Activated T-helper 2 cell treated with anti-CD3 and anti-CD28 coated beads, Interferon-gamma antibody, Interleukin-2, Interleukin-4, amounts not matched to agents 10 μg/mL and 5 μg/mL and 100 μg/mL, durations not matched to agents 14 hours and 24 hours and 36 hours (primary cell): ENCODE measurements at places on chromosomes 11 and 22.

DNA sequence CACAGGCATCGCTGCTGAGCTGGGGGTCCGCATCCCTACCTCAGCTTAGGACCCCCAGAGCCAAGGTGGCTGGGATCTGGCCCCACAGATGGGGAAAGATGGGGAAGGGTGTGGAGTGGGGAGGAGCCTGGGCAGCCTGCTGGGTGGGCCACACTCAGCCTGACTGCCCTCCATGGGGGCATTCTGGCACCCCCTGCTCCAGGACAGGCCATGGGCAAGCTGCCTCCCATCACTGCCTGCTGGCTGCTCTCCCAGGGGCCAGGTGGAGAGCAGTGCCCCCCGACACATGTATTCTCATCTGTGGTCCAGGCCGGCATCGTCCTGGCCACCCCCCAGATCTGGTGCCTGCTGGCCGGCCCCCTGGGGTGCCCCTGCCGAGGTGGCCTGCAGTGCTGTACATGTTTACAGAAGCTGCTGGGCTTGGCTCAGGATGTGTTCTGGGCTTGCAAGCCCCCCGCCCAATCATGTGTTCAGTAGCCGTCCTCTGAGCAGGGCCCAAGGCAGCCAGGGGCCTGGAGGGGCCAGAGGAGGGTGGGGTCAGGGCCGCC lies 7.8 kb upstream of the MYRF start:
- DNase-seq, result no peak

DNA sequence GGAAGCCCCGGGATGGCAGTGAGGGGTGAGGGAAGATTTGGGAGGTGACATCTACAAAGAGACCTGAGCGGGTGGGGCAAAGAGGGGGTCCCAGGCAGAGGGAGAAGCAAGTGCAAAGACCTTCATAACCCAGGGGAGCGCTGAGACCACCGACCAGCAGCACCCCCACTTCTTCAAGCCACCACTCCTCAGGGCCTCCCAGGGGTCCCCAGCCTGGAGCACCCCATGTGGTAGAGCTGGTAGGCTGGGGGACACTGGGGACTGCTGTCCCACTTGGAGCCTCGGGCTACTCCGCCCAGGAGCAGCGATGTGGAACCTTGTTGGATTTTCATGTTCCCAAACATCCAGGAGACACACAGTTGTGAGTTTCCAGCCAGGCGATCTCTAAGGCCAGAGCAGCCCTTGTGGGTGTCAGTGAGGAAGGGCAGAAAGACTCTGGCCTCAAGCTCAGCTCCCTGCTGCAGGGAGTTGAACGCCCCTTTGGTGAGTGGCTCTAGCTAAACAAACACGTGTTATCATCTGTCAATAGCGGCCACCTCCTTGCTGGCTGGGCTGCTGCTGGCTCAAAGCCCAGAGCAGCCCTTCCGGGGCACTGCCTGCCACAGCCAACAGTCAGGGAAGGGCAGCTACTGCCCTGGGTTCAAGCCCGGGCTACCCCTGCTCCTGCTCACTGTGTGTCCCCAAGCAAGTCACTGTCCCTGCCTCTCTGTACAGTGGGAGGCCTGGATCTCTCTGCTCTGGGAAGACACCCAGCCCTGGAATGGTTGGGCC lies 25.7 kb upstream of the CHKA start:
- no peak for DNase-seq

DNA sequence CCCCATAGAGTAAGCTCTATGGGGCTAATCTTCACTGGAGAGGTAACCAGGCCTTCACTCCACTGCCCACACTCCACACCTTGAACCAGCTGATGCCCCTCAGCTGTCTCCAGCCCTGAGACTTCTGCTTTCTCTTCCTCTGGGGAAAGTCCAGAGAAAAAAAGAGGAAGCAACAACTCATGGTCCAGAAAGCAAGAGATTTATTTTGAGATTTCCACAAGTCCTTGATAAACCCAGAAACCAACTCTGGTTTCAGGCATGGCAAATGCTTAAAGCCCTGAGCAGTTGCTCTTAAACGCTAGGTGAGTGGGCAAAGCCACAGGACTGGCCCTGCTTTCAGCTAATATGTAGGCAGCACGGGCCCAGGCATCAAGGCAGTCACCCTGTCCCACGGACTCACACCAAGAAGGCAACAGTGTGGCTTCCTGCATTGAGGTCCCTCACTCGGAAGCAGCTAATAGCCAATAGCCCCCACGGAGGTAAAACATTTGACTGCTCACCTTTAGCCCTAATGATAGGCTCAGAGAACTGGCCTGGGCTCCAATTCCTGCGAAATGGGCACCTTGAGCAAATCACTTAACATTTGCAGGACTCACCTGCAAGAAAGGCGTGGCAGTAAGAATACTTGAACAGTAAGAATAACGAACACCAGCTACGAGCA lies 4.3 kb downstream of the CYB561A3 start:
- DNase-seq, result no peak

DNA sequence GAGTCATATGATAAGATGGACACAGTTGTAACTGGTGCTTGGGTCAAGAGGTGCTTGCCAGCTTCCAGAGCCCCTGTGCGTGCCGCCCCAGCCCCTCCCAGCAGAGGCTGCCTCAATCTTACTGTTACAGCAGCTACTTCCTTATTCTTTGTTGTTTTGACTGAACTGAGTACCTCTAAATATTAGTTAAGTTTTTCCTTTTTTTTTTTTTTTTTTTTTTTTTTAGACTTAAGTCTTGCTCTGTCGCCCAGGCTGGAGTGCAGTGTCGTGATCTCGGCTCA lies 8.8 kb downstream of the ZBED4 start:
- no peak for DNase-seq

GRCh38 chr11:134727204-134727603 lies 315.2 kb upstream of the B3GAT1 start:
- DNase-seq, result no peak

DNA sequence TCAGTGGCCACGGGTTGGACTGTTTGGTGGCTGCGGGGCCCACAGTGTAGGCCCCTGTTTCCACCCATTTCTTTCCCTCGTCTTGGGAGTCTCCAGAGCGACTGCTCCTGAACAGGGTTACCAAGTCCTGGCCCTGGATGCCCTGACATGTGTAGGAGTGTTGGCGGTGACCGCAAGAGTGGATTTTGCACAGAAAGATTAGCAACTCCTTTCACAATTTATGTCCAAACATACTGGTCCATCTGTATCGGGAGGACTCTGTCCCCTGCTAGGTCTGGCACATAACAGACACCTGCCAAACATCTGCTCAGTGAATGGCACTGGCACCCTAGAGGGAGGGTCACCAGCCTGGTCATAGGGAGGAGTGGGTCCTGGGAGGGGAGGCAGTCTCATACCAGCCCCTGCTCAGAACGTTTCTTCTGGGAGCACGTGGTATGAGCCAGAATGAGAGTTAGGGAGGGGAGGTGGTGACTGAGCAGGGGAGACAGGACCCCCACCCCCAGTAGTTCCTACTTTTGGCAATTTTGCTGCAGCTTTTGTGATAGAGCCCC lies 3.4 kb upstream of the APOA1 start:
- no peak for DNase-seq

- no peak for DNase-seq
These were observed 37.9 kb upstream of the PLET1 start for GRCh38 chr11:112298535-112298934.

- DNase-seq, result no peak
These were observed 4.3 kb upstream of the AMPD3 start for GRCh38 chr11:10450462-10451425.

GRCh38 chr22:28025866-28026575 lies 107.0 kb upstream of the PITPNB start:
- no peak for DNase-seq
